ENCODE measurements at places on chromosomes 5 and 9. TPM values are rescaled to one million over a fixed set of nuclear protein-coding genes. Genes with fewer than 3 reads are reported as not detected.

Gene TMEM215
- total RNA-seq, result not detected

Gene SPATA31A3
- not detected for total RNA-seq

Gene PROB1
- total RNA-seq, result 21.7 TPM

- no peak for DNase-seq
Observed at GRCh38 chr9:77907585-77907984, 124.0 kb downstream of the GNAQ start.

GRCh38 chr5:39273314-39273954 is 54.1 kb upstream of the FYB1 start:
- DNase-seq, result no peak

- DNase-seq, result no peak
Observed at GRCh38 chr9:5453004-5453403, 2.7 kb downstream of the CD274 start.

Gene SPAAR
- total RNA-seq, result 7.6 TPM

DNA sequence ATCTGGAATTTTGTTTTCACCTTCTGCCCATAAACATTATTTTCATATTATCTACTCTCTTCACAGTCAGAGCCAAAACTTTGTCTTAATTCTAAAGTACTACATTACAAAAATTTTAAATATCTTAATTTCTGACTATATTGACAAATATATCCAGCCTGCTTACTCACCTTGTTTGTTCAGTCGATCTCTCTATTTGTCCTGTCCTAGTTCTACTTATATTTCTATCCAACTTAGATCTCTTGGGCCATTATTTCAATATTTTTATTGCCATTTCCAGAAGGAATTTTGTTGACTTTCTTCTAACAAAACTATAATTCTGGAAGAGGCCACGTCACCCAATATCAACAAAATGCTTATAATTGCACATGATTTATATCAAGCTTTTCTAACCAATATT is 652.8 kb upstream of the CTNND2 start:
- DNase-seq, result no peak

Gene PRXL2C
- 25.3 TPM for total RNA-seq

DNA sequence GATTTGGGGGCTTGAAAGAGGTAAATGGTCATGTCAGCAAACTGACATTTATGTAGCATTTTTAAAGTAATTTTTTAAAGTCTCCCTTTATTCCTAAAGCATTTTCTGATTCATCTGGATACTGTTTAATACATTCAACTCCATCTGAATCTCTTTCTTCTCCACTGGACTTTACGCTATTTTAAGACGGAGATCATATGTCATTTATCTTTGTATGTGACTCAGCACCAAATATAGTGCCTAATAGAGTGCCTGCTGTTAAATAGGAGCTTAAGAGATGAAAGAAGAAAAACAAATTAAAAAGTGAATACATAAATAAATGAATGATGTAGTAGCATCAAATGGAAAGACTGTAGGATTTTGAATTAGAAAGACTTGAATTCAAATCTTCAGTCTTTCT is 548.8 kb upstream of the SMC2 start:
- no peak for DNase-seq

- no peak for DNase-seq
Observed at GRCh38 chr5:132586063-132586462, 29.3 kb downstream of the RAD50 start.

All from left cardiac atrium (tissue), 4 donors.